ENCODE measurements at places on chromosomes 7 and 10.

DNA sequence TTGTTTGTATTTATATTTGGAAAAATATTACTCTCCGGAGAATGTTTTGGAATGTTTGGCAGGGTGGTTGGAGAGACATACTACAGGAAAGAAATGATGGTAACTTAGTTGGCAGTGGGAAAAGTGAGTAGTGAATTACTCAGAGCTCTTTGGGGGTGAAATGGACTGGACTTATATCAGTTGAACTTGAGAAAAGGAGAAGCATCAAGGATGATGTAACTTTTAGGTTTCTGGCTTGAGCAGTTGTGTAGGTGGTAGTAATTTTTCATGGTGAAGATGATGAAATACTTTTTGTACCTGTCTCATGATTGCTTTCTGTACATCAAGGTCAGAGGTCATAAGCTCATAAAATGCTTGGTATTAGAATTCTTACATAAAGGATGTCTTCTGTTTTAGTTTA lies 617.2 kb downstream of the AUTS2 start:
- no peak for DNase-seq

- DNase-seq: no peak
These were observed 531.3 kb downstream of the ATRNL1 start for GRCh38 chr10:115624448-115624847.

GRCh38 chr7:148264933-148265557 lies 325.5 kb upstream of the C7orf33 start:
- no peak for DNase-seq

DNA sequence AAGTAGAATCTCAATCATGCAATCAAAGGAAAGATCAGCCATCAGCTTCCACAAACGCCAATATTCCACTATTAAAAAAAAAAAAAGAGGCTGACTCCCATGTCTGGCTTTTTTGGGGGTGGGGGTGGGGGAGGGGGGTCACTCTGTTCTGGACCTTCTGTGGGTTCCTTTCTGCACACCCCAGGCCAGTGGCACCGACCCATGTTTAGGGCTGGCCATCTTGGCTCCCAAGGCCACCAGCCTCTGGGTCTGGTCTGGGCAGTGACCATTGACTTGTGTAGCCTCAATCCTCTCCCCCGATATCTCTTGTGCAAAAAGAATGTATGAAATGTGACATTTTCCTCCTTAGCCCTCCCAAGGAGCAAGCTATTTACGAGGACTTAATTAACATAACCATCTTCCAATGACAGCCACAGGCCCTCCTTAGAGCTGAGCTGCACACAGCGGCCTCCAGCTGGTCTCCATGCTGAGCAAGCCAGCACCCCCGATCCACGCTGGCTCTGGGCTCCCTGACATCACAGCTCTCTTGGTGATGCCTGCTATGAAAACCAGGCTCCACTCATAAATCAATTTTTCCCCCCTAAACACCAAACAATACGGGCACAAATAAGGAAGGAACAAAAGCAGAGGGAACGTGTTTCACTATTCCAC lies 100.1 kb downstream of the ZRANB1 start:
- DNase-seq: no peak

DNA sequence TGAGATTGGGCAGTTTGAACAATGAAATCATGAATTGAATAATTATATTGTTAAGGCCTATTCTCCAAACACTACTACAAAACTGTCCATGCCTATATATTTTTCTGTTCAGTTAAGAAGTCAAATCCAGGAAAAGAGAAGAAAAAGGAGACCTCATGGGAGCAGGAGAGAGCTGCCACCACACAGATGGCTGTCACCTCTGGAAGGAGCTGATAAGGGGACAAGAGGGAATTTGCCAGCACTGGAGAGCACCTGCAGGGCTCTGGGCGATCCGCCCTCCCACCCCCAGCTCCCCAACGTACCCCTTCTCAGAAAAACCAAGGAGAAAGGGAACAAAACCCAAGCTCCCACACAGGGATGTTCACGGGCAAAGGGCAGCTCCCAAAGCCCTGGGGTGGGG lies 227.8 kb downstream of the TNS3 start:
- DNase-seq: no peak

GRCh38 chr10:22494007-22494406 lies 148.7 kb downstream of the SPAG6 start:
- no peak for DNase-seq

- DNase-seq: no peak
These were observed 22.5 kb downstream of the PLPP4 start for GRCh38 chr10:120479506-120479905.

GRCh38 chr10:11704092-11704491 lies 38.1 kb upstream of the ECHDC3 start:
- DNase-seq: no peak

DNA sequence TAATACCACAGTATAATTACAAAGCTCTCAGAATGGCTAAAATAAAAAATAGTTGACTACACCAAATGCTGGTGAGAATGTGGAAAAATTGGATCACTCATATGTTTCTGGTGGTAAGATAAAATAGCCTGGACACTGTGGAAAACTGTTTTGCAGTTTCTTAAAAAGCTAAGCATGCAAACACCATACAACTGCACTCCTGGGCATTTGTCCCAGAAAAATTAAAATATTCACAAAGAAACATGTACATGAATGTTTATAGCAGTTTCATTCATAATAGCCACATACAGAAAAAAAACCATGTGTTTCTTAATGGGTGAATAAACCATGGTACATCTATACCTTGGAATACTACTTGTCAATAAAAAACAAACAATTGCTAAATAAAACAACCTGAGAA lies 172.9 kb downstream of the AHR start:
- no peak for DNase-seq

GRCh38 chr7:84314263-84314662 lies 119.7 kb upstream of the SEMA3A start:
- no peak for DNase-seq

GRCh38 chr7:24877790-24878311 lies 102.1 kb downstream of the OSBPL3 start:
- no peak for DNase-seq

- no peak for DNase-seq
These were observed 3.3 kb downstream of the SRGN start for GRCh38 chr10:69091143-69091651.

- DNase-seq: no peak
These were observed 345.0 kb upstream of the STEAP1 start for GRCh38 chr7:89809291-89809690.

DNA sequence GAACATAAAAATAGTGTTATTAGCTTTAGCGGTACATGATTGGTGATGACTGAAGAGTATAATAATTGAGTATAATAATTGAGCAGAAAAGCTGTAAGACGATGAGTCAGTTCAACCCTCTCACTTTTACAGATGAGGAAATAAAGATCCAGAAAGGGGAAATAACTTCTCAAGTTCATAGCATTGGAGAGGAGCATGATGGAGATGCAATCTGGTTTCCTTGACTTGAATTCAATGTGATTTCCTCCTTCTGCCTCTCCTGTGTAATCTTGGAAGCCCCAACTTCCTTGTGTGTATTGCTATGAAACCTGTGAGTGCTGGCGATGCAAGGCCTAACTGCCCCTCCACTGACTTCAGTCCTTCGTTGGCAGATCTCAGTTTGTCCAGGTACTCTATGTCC lies 265.1 kb downstream of the LRMDA start:
- no peak for DNase-seq

DNA sequence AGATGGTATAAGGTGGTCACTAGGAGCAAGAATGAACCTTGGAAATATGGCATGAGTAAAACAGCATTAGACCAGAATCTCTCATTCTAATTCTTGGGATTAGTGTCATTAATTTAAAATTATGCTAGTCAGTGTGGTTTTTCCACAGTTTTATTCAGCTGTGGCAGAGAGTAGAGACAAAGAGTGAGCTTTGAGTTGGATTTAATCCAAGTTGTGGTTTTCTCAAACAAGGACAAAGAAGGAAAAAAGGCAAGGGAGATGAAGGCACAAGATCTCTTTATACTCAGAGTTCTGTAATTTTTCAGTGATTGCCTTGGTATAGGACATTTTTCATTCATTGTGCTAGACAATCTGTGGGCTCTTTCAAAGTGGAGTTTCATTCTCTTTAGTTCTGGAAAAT lies 28.2 kb upstream of the AKAP9 start:
- no peak for DNase-seq

DNA sequence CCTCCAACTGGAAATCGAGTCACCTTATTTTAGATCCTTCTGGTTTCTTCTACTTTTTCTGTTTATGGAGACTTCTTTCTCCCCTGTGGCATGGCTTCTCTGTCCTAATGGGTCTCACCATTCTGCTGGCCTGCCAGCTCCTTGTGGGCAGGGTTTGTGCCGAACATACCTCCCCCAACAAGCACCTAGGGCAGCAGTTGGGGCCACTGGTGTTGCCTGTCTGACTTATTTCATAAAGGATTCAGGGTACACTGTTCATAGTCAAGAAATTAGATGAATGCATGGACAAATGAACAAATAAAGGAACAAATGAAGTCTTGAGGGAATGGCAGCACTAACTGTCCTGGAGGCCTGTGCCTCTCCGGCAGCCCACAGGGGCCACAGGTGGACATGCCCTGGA lies 55.6 kb upstream of the DOCK1 start:
- no peak for DNase-seq

- no peak for DNase-seq
These were observed 255.8 kb downstream of the ABCA13 start for GRCh38 chr7:48426966-48427555.

DNA sequence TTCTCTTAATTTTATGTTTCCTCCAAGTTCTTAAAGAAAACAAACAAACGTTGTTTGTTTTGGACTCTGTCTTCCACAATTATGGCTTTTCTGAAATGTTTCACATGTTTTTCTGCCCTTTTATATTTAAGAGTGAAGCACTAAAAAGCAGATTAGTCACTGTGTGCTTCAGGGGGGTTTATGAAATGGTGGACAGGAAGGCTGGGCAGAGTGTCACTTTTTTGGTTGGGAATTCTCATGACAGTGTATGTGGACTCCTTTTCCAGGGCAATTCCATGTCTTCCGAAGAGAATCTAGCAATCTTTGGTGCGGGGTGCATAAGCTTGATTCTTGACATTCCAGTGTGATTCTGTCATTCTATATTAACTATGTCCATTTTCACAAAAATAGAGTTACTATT lies 669.4 kb downstream of the PARD3 start:
- DNase-seq: no peak

DNA sequence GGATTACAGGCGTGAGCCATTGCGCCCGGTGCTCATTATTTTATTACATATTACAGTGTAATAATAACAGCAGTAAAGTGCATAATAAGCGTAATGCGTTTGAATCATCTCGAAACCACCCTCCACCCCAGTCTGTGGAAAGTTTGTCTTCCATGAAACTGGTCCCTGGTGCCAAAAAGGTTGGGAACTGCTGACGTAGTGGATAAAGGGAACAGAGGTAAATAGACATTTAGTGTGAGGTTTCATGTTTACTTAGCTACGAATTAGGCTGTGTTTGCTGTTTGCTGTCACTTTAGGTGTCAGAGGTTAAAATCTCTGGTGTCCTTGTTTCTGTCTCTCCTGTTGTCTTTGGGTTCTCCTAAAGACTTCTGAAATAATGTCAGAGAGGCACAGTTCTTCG lies 60.3 kb upstream of the SLC39A12 start:
- no peak for DNase-seq

- DNase-seq: no peak
These were observed 74.9 kb downstream of the ADCYAP1R1 start for GRCh38 chr7:31126976-31127375.

GRCh38 chr7:80722616-80723195 lies 84.3 kb downstream of the CD36 start:
- no peak for DNase-seq

GRCh38 chr7:116552602-116553001 lies 27.8 kb downstream of the CAV1 start:
- no peak for DNase-seq

GRCh38 chr7:22060863-22061262 lies 115.2 kb upstream of the CDCA7L start:
- DNase-seq: no peak

GRCh38 chr10:71319800-71320392 lies 837 bp downstream of the SLC29A3 start:
- no peak for DNase-seq

- peak; percentile 22 for DNase-seq
These were observed 22.7 kb downstream of the SLC35G1 start for GRCh38 chr10:93916257-93917063.

DNA sequence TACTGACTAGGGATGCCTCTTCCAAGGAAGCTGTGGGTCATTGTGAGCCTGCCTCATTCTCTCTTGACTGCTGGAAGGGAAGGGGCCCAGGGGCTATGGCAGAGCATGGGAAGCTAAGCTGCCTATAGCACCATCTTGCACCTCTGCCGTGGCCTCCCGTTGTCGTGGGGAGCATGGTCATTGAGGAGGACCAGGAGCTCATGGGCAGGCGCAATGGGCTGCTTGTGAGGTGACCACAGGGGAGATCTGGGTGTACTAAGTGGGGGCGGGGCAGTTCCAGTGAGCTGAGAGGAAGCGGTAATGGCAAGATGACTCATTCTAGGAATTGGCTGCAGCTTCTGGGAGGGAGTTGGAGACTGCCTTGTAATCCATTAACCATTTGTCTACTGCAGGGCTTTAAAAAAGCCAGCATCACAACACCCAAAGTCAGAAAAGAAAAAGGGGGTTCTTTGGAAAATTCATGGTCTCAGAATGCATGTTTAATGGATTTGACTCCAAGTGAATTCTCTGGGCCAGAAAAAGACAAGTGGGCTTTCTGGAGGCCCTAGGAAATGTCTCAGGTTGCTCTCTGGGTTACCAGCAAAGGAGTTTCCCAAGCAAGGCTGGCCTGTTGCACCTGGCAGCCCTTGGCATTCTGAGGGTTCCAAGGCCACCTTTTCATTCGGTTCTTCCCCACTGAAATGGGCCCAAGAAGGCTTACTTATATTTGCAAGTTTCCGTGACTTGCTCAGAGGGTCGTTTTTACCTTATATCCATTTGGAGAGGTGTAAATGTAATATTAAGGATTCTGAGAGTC lies 3.6 kb downstream of the DUSP5 start:
- peak; percentile 62 for DNase-seq

- no peak for DNase-seq
These were observed 44.9 kb upstream of the FAM3C start for GRCh38 chr7:121440857-121441503.

DNA sequence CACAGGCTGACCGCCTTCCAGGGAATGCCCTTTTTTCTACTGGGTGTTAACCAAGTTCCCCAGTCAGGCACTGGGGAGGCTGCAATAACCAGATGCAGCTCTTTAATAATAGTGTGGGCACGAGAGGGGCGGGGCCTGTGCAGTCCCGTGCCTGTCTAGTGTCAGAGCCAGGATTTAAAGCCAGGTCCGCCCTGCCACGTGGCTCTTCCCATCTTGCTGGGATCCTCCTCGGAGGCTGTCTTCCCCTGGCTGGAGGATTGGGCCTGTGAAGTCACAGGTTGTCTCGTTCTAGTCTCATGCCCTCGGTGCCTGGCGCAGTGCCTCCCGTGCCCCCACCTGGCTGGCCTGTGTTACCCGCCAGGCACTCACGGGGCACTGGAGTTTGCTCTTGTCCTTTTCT lies 25.2 kb downstream of the TMEM120A start:
- DNase-seq: no peak

DNA sequence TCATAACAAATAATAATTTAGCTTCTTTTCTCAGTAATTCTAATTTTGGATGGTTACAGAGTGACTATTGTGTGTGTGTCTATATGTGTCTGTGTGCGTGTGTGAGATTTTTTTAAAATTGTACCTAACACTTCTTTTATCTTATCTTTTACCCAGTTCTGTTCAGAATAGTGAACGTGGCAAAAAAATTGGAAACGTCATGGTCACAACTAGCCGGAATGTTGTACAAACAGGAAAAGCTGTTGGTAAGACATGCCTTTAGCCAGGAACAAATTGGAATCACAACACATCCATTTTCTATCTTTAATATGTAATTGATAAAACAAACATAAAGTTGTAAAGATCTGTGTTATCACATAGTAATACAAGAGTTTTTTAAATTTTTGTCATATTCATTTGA lies 85.4 kb downstream of the AVL9 start:
- no peak for DNase-seq

- no peak for DNase-seq
These were observed 78.3 kb upstream of the AOAH start for GRCh38 chr7:36802459-36803135.

All from left renal cortex interstitium (tissue), 4 donors.